ENCODE measurements at places on chromosomes 3 and 15. TPM values are rescaled to one million over a fixed set of nuclear protein-coding genes. Genes with fewer than 3 reads are reported as not detected.
A peak's percentile ranks its signal among the peaks of the same experiment; 100 is the strongest.

DNA sequence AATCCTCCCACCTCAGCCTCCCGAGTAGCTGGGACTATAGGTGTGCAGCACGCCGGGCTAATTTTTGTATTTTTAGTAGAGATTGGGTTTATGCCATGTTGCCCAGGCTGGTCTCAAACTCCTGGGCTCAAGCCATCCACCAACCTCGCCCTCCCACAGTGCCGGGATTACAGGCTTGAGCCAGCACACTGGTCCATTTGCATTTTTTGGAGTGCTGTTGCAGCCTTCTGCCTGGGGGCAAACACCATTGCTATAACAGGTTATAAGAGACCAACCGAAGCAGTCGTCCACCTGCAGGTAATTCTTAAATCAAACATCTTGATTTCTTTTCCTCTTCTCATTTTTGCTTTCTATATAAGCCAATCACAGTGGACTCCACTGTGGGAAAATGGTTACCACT lies 27.7 kb downstream of the ACKR4 start:
- peaks cover 28% of the 10 kb centered on the region for H3K36me3 ChIP-seq
- no peak overlapping the region for H3K4me3 ChIP-seq
- peaks cover under 1% of the 10 kb centered on the region for H3K4me1 ChIP-seq
- H3K27me3 ChIP-seq: no peaks in the 10 kb centered on the region
- no peak for DNase-seq

- no peaks in the 10 kb centered on the region for H3K27me3 ChIP-seq
- no peaks in the 10 kb centered on the region for H3K4me1 ChIP-seq
- no peaks in the 10 kb centered on the region for H3K36me3 ChIP-seq
- no peak overlapping the region for H3K4me3 ChIP-seq
- H3K27ac ChIP-seq: no peak overlapping the region
Measured at GRCh38 chr3:64852738-64853137, 164.9 kb upstream of the ADAMTS9 start.

GRCh38 chr3:98596541-98597500 lies 3.4 kb upstream of the CPOX start:
- no peak for DNase-seq
- H3K4me1 ChIP-seq: peaks cover 12% of the 10 kb centered on the region
- no peaks in the 10 kb centered on the region for H3K27me3 ChIP-seq

GRCh38 chr15:59950603-59951388 lies 53.3 kb upstream of the FOXB1 start:
- H3K4me1 ChIP-seq: no peaks in the 10 kb centered on the region
- H3K27ac ChIP-seq: no peak overlapping the region
- DNase-seq: no peak
- H3K36me3 ChIP-seq: no peaks in the 10 kb centered on the region
- H3K4me3 ChIP-seq: no peak overlapping the region
- peaks cover 7% of the 10 kb centered on the region for H3K27me3 ChIP-seq

DNA sequence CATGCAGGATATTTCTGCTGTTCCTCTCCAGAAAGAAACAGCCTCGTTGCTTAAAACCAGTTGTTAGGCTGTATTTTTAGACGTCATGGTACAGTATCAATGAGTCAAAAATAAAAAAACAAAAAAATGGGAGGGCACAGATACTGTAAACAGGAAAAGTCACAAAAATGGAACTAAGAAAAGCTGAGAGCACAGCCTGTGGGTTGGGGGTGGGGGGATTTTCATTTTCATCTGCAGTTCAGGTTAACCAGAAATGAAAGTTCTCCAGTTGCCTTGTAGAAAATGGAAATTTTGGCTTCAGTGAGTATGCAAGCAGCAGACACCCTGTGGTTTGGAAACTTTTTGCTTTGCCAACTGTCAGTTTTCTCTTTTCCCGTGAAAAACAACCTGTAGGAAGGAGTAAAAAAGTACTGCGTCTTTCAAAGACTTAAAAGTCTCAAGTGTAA lies 59.0 kb downstream of the FRMD4B start:
- peaks cover 44% of the 10 kb centered on the region for H3K4me1 ChIP-seq
- peak; percentile 81 for DNase-seq
- peak overlapping the region; percentile 38 for H3K4me3 ChIP-seq

Gene DNAH12
- total RNA-seq: not detected

Gene RABL3
- 30.0 TPM for total RNA-seq
